Stimulated activated CD4-positive, alpha-beta T cell treated with anti-CD3 and anti-CD28 coated beads, TNF-alpha, amount 100 ng/mL, for 1 hour (primary cell): ENCODE measurements at places on chromosomes 5 and 9.

- no peak for DNase-seq
Observed at GRCh38 chr5:62199792-62200716, 106.0 kb upstream of the KIF2A start.

- DNase-seq = no peak
Observed at GRCh38 chr5:174829511-174829864, 105.1 kb downstream of the MSX2 start.

DNA sequence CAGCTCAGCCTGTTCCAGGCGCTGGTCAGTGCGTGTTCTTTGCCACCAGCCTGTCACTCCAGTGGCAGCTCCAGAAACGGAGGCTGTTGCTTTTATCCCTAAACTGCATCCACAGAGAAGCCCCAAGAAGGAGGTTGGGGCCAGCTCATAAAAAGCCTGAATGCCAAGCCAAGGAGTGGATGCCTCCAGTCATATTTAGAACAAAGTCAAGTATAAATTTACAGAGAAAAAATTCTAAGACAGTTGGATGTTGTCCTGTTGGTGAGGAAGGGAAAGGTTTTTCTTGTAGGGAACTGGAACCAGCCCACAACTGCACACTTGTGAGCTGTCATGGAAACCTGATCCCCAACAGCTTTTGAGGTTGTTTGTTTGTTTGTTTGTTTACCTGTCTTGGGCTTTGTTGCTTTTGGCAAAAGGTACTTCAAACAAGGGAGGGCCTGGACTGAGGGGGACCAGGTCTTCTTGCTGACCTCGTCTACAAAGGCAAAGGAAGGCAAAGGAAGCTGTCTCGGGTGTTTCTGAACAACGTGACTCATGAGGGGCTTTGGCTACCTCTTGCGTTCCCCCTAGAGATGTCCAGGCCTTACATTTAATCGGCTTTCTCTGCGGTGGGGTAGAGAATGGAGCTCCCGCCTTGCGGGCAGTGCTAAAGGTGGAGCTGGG lies 36.7 kb downstream of the OLFML2A start:
- no peak for DNase-seq

- DNase-seq = no peak
Observed at GRCh38 chr5:133121080-133121479, 69.3 kb downstream of the HSPA4 start.

DNA sequence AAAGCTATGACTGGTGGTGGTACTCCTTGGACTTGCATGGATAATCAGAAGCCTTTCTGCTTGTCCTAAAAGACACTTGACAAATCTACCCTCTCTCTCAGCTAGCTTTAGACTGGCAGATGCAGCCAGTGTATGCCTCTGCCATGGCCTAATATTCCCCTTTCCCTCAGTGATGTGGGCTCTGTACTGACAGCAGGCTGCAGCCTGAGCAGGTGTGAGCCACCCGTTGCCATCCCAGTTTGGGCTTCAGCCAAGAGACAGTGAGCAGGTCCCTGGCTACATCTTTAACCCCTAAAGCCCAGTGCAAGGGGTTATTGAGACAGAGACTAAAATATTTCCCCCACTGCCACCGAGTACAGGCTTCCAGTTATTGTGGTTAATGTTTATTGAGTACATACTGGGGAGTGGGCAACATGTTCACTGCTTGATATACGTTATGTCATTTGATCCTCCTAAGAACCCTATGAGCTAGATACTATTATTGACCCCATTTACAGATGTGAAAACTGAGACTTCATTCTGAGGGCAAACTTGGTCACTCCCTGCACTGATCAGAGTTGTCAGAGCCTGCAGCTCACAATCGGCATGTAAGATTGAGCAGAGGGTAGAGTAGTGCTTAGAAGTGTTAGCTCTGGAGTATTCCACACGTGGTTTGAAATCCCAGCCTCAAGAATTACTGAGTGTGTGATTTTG lies 254.2 kb downstream of the ARHGAP26 start:
- DNase-seq = no peak

DNA sequence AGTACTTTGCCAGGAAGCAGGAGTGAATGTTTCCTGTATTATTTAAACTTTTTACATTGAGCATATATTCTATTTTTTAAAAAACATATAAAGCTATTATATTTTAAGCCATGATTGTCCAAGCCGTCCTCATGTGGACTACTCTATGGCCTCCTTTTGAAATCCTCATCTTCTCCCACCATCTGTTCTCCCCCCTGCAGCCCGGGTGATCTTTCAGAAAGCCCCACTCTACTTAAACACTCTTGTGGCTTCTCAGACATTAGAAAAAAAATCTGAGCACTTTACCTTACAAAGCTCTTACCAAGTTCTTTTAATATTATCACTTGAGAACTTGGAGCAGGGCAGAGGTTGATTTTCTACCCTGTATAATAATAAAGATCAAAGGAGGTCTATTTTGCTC lies 95.4 kb downstream of the CAVIN4 start:
- DNase-seq = no peak

DNA sequence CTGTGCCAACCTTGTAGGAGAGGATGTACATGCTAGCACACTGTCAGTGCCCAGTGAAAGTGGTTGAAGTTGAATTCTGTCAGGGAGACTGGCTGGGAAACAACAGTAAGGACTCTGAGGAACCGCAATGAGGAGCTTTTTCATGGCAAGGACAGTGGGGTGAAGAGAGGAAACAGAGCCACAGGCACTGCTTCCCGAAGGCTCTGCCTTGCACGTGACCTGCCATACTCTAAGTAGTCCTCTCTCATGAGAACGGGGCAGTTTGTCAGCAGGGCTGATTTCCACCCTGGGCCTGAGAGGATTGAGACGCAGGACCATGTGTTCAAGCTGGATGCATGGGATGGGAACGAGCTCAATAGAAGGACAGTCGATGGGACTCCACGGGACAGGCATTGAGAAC lies 106.6 kb upstream of the CTSL start:
- DNase-seq = no peak

GRCh38 chr9:110015759-110016158 lies 192.2 kb downstream of the C9orf152 start:
- no peak for DNase-seq
